Activated naive CD8-positive, alpha-beta T cell treated with anti-CD3 and anti-CD28 coated beads for 36 hours (primary cell): ENCODE measurements at places on chromosomes 3 and 15. TPM values are rescaled to one million over a fixed set of nuclear protein-coding genes. Genes with fewer than 3 reads are reported as not detected.

DNA sequence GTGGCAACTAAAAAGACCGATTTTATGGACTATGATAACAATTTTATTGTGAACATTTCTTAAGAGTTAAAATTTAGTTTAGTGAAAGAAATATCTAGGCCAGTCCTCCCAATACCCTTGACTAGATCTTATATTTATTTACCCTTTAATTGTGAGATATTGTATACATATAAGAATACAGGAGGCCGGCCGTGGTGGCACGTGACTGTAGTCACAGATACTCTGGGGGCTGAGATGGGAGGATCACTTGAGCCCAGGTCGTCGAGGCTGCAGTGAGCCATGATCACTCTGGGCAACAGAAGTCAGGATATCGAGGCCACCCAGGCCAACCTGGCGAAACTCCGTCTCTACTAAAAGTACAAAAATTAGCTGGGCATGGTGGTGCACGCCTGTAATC lies 756 bp upstream of the RMDN3 start:
- DNase-seq, result no peak

DNA sequence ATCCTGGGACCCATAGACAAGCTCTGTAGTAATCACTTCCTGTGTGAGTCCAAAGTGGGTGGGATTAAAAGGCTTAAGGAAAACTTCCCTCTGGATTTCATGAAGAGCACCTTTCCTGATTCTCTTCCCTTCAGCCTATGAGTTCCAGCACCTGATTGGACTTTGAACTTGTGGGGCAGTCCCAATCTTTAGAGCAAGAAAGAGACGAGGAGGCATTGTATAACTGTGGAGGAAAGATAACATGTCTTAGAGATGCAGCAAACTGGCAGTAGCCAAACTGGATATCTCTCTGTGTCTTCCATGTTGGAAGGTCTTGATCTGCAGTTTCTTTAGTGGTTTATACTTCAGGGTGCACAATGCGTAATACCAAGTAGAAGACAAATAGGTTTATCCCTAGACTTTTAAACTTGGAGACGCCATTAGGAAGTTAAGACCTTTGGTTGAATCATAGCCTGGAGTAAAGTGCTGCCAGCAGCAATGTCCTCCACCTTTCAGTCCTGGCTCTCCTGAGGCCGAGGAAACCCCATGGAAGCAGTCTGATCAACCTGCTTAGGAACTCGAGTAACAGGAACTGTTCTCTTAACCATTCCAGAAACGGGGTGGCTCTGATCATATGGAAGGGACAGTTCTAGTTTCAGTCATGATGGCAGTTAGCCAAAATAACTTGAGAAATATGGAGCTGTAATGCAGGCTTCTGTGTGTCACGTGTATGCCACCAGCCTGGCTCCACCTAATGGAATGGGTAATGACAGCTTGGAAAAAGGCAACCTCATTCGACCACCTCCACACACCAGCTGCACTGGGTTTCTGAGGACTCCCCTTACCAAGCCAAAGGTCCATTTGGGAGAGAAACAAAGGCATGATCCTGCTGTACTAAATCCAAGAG lies 4.7 kb downstream of the EIF1B start:
- DNase-seq, result no peak

DNA sequence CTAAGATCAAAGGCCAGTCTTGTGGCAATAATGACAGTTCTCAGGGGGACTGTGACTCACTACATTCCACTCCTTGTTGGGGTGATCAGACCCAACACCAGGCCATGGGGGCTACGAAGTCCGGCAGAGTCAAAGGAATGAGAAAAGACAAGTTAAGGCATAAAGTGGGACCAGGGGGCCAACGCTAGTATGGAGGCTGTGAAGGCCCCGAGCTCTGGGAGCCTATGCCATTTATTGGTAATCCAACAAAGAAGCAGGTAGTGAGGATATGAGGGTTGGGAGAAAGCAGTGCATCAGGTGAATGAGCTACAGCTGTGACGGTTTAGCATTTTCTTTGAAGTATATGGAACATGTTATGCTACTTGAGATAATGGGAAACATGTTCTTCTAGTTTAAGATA lies 104.4 kb upstream of the C2CD4B start:
- DNase-seq, result no peak

- DNase-seq, result no peak
Observed at GRCh38 chr3:42055291-42055690, 35.9 kb upstream of the TRAK1 start.

GRCh38 chr3:138114988-138115971 lies at the start of gene DZIP1L:
Gene DZIP1L, minus strand, starts transcription at chr3:138115608. Its CDS starts 11,637 bp downstream, at chr3:138103971.
- peak; percentile 56 for DNase-seq

GRCh38 chr3:17885986-17886385 lies 143.6 kb upstream of the TBC1D5 start:
- no peak for DNase-seq

DNA sequence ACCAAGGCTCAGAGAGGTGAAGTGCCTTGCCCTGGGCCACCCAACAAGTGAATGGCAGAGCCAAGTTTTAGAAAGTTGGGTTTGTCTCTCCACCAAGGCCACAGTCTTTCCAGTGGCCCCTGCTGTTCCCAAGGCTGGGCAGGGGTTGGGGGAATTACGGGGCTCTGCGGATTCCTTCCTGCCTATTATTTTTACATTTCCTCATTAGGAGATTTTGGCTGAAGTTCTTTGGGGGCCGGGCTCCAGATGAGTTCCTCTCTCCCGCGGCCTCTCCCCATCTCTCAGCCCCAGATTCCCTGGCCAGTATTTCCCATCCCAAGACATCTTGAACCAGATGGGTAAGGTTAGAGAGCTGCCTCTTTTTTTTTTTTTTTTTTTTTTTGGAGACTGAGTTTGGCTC lies 44.0 kb upstream of the SMAD6 start:
- DNase-seq, result no peak

Gene LIPH
- not detected for total RNA-seq

- no peak for DNase-seq
Observed at GRCh38 chr15:69509131-69509530, 56.5 kb downstream of the RPLP1 start.

DNA sequence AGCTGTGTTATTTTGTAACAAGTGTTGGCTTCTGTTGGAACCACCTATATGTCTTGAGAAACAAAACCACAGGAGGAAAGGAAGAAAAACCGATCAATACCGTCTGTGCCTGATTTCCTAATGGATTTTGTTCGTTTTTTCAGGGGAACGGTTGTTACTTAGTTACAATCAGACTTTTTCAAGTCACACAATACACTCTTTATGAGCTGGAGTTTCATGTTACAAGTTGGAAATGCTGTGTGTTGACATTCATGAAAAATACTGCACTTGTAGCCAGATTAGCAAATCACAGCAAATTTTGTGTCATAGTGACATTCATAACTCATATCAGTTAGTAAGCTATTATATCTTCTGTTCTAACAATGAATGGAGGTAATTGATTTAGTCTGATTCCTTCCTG lies 78.9 kb downstream of the SLTM start:
- DNase-seq, result no peak

GRCh38 chr15:58474741-58475323 lies 43.0 kb downstream of the LIPC start:
- DNase-seq, result no peak

Gene LNP1
- 1.9 TPM for total RNA-seq

DNA sequence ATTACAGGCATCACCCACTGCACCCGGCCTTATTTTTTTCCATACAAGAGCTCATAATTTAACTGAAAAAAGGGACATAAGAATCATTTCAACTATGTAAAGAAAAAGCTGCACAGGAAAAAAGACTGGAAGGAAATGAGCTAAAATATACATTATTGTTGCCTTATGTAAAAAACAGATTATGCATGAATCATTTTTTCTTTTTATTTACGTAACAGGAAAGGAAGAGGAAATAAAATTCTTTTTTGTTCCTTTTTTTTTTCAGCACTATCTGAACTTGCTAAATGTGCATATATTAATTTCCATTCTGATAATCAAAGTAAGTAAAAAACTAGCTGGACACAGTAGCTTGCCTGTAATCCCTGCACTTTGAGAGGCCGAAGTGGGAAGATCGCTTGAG lies 12.1 kb downstream of the KIF9 start:
- DNase-seq, result no peak

Gene TGFBR2
- 65.1 TPM for total RNA-seq

DNA sequence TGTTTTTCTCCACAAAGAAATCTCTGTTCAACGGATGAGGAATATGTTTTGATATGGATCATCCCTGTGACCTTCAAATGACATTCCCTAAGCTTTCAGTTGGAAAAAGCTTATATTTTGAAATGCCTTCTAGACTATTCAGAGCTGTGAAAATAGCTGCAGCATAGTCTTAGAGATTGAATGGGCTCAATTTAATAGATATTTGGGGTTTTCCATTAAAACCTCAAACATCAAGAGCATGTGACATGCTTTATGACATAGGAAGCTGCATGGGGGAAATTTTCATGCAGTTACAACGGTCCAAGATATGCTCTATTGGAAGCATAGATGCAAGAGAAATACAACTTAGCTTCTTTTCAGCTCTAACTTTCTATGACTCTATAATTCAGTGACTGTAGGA lies 102.8 kb downstream of the LSAMP start:
- DNase-seq, result no peak
